ENCODE measurements at places on chromosomes 5 and 9.
A peak's percentile ranks its signal among the peaks of the same experiment; 100 is the strongest.

GRCh38 chr5:31415960-31416359 is 115.9 kb downstream of the DROSHA start:
- DNase-seq = no peak

GRCh38 chr5:78483809-78484521 is 123.5 kb downstream of the SCAMP1 start:
- no peak for DNase-seq

- no peak for DNase-seq
These were observed 163.3 kb upstream of the HMHB1 start for GRCh38 chr5:143648696-143649095.

- DNase-seq = no peak
These were observed 35.2 kb downstream of the ANP32B start for GRCh38 chr9:98018347-98018746.

DNA sequence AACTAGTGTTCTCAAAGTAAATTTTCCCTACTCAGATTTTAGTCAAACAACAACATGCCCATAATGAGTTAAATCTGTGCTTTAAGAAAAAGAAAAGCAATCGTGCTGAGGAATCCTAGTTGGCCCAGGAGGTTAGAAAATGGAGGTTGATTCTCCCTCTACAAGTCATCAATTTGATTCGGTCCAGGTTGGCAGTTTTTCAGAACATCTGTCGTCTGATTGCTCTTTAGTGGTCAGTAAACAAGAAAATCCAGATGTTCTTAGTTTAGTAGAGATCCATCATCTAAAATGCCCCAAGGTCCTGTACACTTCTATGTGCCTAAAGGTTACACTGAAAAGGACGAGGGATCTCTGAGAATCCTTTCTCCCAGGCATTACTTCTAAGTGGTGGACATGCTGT is 659.2 kb downstream of the MTRR start:
- DNase-seq = no peak

GRCh38 chr9:86354011-86354817 is at the start of gene TUT7:
Gene TUT7 (minus strand): TSS chr9:86354410. CDS start chr9:86353199, 1,211 bp downstream.
- peak; percentile 74 for DNase-seq

DNA sequence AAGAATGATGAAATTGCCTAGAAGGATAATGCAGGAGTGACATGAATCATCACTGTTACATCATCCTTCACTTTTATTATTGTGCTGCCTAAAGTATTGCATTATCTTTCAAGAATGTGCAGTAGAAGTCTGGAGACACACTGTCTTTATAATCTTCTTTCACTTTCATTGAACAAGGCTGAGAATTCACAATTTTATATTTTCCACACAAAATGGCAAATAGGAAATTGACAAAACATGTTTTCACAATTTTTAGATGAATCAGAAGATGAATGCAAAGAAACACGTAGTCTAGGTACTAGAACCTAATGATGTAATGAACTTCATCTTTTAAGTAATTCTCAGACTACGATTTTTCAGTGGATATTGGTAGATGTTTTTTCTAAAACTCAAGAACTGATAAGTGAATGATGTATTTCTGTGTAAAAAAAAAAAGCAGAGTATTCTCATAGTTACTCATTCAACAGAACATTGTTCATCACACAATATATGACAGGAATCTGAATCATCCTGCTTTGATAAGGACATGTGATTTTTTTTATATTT is 131.5 kb upstream of the GRHPR start:
- DNase-seq = no peak

- DNase-seq = no peak
These were observed 363.4 kb upstream of the SLC30A5 start for GRCh38 chr5:68730220-68730978.

- peak; percentile 20 for DNase-seq
These were observed 296 bp downstream of the ZSWIM6 start for GRCh38 chr5:61332358-61332749.

- no peak for DNase-seq
These were observed 57.6 kb downstream of the FOXD1 start for GRCh38 chr5:73390972-73391371.

- no peak for DNase-seq
These were observed 1.0 kb upstream of the UBTD2 start for GRCh38 chr5:172284611-172284980.

- no peak for DNase-seq
These were observed 266.0 kb upstream of the TRIM32 start for GRCh38 chr9:116420993-116421538.

- DNase-seq = no peak
These were observed 94.6 kb upstream of the SGCD start for GRCh38 chr5:156232251-156232869.

DNA sequence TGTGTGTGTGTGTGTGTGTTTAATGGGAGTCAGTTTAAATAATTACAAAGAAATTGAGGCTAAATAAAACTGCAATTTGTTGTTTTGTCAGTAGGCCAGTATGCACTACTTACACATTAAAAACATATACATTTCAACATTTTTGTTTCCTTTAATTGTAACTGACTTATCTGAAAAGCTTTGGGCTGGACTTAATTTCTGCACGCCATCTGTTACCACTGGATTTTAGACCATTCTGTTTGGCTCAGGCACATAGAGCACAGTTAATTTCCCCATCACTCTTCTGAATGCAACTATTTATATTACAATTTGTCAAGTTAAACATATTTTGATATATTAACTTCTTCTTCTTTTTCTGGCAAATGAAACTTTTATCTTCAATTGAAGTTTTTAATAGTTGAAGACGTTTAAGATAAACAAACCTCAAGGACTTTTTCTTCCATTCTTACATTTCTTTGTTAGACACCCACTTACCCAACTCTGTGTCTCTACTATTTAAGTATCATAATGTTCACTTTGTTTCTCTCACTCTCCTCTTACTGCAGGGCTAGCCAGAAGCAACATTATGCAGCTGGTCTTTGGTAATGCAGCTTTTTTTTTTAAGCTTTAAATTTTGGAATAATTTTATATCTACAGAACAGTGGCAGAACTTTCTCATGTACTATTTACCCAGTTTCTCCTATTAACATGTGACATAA is 253.4 kb upstream of the ANKH start:
- no peak for DNase-seq

GRCh38 chr5:78887384-78888118 is 97.6 kb downstream of the ARSB start:
- no peak for DNase-seq

- DNase-seq = no peak
These were observed 13.4 kb downstream of the OLFML2A start for GRCh38 chr9:124790301-124790700.

GRCh38 chr5:168591302-168592013 is 12.3 kb upstream of the PANK3 start:
- no peak for DNase-seq

GRCh38 chr5:8429778-8430758 is 561.1 kb downstream of the MTRR start:
- no peak for DNase-seq

DNA sequence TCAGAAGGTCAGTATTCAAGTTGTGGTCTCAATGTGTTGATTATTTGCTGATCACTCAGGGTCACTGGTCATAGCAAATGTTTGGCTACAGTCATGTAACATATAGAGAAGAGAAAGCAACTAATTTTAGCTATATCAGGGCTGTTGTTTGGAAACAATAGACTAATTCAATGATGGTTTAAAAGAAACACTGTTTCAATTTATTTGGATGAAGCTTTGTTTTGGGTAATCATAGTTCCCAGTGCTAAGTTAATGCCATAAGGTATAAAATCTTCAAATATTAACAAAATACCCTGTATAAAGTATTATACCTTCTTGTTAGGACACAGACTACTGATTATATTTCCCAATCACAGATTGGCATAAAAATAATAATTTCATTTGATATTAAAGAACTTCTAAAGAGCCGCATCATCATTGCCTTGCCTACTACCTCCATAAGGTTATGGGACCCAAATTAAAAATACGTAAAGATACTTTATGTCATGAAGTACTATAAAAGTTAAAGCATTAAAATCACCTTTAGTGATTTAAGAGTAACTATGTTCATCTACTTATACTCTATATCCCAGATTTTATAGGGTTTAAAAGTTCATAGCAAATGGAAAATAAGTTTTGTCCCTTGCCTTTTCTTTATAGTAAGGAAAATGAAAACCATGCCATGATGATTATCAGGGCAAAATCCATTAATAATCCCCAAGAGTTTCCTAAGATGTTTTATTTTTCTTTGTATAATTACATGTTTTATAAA is 6.0 kb downstream of the NR3C1 start:
- no peak for DNase-seq

DNA sequence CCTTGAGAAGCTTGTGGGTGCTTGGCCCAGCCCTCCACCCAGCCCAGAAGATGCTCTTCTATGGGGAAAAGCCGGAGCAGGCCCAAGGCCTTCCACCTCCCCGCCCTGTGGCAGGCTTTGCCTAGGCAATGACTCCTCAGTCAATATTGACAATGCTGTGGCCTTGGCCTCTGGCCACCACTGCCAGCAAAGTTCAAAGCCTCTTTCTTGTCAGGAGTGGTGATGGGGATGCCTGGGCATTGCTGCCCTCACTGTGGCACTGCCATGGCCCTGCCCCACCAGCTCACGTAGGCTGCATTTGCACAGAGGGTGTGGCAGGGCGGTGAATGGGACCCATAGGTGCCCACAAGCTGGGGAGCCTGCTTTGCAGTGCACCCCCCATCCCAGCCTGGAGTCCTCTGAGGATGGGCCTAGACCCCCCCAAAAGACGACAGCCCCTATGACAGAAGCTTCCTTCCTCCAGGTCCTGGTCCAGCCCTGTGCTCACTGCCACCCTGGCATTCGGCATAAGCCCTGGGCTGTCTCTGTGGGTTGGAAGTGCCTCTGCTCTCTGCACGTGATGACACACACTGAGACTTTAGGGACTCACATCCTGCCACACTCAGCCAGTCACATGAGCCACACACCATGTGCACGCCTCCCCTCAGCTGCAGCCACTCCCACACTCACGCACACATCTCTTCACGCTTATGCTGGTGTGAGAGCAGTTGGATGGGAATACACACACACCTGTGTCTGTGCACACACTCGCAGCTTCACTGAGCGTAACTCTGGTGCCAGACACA is 31.1 kb downstream of the MORN5 start:
- DNase-seq = no peak

- DNase-seq = no peak
These were observed 107.0 kb upstream of the CTSL start for GRCh38 chr9:87618931-87619330.

- no peak for DNase-seq
These were observed 40.6 kb downstream of the EFNA5 start for GRCh38 chr5:107630184-107630583.

DNA sequence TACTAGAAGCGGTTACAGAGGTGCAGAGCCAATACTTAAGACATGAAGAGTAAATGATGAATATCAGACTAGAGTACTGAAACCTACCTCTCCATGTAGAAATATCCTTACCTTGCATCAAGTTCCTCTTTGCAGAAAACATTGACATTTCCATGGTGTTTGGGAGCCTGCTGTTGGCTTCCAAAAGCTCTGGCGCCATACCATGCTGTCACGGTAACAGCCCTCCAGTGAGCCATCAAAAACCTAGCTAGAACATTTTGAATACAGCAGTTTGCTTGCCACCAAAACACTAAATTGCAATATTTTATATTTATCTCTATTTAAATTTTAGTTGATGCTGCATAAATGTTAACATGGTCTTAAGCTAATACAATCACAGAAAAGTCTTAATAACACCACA is 144.1 kb upstream of the LRRTM2 start:
- no peak for DNase-seq

DNA sequence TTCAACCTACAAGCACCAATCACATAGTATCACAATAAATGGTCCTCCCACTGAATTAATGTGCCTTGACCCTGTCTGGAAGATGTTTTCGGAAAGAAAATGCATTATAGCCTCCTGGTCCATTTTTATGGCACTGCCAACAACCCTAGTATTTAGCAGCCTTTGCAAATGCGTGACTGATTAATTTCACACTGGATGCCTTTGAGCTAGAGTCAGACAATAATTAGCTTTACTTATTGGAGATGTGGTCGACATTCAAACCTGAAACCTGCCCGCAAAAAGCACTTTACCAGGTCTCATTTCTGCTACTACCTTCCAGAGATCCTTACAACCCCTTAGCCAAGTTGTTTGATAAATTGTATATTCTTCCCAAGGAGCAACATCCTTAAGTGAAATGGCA is 119.3 kb upstream of the DPYSL3 start:
- no peak for DNase-seq

Data from activated CD8-positive, alpha-beta memory T cell treated with anti-CD3 and anti-CD28 coated beads for 1 hour (primary cell).